ENCODE measurements at places on chromosomes 1 and 21.

DNA sequence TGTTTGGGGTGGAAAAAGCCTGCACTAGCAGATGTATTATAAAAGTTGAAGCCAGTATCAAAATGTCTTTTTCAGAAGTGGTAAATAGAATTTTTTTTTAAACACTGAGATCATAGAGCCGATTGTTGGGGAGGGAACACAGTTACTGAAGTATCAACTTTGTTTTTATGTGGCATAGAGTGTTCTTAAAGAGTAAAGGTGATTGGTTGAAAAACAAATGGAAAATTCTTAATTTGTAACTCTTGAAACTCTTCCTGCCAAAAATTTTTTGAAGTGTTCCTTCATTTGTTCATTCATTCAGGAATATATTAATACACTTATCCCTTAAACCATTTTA is 83.3 kb downstream of the DISP1 start:
- DNase-seq = no peak

- no peak for DNase-seq
Measured at GRCh38 chr21:46455575-46456385, 2.9 kb upstream of the DIP2A start.

GRCh38 chr1:177210071-177210470 is 39.3 kb downstream of the BRINP2 start:
- no peak for DNase-seq

- DNase-seq = no peak
Measured at GRCh38 chr1:207869859-207870258, 41.1 kb downstream of the CD34 start.

DNA sequence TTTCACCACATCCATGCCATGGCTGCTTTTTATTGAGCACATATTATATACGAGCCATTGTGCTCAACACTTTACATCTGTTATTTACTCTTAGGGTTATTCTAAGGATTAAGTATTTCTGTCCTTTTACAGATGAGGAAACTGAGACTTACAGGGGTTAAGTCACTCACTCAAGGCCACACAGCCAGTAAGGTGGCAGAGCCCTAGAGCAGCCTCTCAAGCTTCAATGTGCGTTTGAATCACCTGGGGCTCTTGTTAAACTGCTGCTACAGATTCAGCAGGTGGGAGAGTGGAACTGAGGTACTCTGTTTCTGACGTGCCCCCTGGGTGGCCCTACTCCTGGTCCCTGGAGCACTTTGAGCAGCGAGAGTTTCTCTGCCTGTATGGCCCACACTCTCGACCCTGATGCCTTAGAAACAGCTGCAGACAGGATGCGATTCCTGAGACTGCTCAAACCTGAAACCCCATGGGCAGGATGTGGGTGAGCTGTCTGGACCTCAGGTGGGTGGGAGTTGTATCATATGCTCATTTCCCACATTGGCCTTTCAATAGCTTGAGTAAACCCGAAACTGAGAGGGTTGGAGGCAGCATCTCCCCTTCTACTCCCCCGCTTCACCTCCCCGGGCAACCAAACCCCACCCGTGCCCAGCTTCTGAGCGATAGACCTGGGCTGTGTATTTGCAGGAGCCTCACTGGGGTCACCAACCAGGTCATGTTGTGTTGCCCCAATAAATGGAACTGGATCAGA is 59.3 kb downstream of the MAN1C1 start:
- DNase-seq = no peak

- no peak for DNase-seq
Measured at GRCh38 chr1:2251786-2252185, 23.7 kb downstream of the SKI start.

GRCh38 chr21:46141767-46142581 is 13.4 kb downstream of the FTCD start:
- DNase-seq = no peak

- DNase-seq = no peak
Measured at GRCh38 chr1:84957966-84958365, 38.9 kb downstream of the MCOLN2 start.

DNA sequence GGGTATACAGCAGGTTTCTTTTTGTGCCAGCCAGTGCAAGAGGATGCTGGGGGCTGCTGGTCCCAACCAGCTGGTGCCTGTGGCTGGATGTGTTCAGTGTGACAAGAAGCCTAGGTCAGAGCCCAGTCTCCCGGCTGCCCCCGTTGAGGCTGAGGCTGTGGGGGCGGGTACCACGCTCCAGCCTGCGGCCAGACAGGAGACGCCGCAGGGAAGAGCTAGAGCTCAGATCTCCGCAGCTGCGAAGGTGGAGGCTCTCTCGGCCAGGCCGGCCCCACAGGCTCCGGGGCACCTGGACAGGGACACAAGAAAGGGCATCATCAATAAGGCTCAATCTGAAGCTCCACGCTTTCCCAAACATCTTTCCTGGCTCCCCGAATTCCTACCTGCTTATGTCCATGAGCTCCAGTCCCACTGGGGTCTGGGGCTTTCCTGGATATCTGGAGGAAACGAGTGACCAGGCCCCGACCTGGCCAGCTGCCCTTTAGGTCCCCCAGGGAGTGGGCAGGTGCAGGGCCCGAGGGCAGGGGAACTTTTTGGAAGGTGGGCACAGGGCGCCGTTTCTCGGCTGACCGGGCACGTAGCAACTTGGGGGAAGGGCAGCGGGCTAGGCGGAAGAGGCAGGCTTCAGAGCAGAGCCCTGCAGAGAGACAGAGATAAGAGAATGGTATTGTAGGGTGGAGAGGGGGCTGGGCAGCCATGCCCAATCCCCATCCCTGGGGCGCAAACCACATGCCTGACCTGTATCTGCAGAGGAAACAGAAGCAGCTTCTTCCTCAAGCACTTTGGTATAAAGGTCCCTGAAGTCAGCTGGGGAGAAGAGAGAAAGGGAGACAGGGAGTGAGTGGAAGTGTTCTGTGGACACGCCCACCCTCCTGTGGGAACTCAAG is 7.4 kb downstream of the ENTREP3 start:
- DNase-seq = no peak

DNA sequence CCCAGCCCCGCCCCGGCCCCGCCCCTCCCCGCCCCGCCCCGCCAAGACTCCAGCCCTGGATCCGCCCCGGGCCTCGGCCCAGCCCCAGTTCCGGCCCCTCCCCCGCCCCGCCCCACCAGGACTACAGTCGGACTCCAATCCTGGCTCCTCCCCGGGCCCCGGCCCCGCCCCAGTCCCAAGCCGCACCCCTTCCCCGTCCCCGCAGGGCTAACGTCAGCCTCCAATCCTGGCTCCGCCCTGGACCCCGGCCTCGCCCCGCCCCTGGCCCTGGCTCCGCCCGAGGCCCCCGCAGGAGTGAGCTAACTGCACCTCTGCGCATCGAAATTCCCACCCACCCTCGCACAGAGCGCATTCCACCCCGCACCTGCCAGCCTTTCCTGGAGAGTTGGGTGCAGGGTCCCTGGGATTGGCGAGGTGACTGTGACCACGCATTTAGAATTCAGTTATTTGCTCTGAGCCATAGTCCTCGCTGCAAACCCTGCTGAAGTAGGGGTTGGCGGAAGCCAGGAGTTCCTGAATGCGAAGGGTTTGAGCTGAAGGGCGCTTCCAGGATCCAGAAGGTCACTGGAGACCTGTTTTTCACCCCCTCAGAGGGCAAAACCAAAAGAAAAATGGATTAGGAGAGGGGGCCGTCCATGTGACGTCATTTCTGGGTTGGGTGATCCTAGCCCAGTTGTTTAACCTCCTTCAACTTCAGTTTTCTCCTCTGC is 588 bp upstream of the IGSF8 start:
- DNase-seq = peak; percentile 78

DNA sequence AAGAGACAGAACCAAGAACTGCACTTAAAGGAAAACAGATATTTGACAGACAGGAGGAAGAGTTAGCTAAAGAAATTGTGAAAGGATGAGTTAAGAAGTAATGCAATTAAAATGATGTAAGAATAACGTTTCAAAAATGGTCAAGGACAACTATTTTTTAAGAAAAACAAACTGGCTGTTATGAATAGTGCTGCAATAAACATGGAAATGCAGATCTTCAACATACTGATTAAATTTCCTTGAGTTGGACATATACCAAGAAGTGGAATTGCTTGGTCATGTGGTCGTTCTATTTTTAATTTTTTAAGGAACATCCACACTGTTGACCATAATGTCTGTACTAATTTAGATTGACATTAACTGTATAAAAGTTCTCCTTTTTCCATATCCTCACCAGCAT is 23.1 kb upstream of the PHTF1 start:
- peak; percentile 54 for DNase-seq

- peak; percentile 15 for DNase-seq
Measured at GRCh38 chr1:16012590-16013219, 5.1 kb downstream of the HSPB7 start.

DNA sequence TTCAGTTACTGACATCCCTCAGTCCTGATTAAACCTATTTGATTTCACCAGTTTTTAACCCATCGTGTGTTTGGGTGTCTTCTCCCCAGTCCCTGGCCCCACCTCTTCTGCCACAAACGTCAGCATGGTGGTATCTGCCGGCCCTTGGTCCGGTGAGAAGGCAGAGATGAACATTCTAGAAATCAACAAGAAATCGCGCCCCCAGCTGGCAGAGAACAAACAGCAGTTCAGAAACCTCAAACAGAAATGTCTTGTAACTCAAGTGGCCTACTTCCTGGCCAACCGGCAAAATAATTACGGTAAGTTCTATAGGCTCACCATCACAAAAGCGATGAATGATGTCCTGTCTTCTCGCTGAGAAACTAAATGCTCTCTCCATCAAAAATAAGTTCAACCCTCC is 28.7 kb downstream of the NBPF3 start:
- no peak for DNase-seq

All from AML-193 (cell line).